ENCODE measurements at places on chromosomes 11 and 22. TPM values are rescaled to one million over a fixed set of nuclear protein-coding genes. Genes with fewer than 3 reads are reported as not detected.
A peak's percentile ranks its signal among the peaks of the same experiment; 100 is the strongest.

DNA sequence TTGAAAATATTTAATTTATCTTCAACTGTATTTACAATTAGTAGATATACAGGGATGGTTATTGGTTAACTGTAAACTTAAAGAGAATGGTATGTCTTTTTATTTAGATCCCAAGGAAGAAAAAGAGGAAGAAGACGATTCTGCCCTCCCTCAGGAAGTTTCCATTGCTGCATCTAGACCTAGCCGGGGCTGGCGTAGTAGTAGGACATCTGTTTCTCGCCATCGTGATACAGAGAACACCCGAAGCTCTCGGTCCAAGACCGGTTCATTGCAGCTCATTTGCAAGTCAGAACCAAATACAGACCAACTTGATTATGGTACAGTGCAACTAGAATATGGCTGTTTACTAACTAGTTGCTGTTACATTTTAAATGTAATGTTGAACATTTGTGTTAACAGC is 12.7 kb upstream of the CNTF start:
- DNase-seq, result no peak

DNA sequence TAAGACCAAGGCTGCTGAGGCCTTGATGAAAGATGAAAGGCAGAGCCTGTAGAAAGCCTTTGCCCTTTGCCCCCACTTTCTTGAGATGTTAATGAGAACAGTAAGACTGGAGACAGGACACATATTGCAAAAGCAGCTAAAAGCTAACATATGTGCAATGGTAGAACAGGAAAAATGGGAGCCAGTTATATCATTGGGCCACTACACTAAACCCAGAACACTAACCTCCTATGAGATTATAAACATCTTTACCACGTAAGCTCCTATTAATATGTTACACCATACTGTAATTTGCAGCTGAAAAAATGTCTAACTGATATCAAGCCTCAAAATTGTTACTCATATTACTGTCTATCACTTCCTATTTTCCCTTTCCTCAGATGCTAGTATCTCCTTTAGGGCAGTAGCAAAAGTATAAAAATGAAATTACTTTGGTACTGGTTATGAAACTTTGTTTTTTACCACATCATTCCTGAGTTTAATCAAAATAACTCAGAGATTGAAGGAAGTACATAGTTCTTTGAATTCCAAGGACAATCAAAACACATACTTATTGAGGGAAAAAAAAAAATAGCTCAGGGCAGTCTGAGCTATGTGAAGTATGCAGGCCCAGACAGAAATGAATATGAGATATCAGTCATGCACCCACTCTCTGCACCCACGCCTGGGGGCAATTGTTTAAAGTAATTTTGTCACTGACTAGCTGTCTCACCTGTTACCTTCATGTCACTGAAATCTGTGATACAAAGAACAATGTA is 9.1 kb downstream of the HPS5 start:
- no peak for DNase-seq

DNA sequence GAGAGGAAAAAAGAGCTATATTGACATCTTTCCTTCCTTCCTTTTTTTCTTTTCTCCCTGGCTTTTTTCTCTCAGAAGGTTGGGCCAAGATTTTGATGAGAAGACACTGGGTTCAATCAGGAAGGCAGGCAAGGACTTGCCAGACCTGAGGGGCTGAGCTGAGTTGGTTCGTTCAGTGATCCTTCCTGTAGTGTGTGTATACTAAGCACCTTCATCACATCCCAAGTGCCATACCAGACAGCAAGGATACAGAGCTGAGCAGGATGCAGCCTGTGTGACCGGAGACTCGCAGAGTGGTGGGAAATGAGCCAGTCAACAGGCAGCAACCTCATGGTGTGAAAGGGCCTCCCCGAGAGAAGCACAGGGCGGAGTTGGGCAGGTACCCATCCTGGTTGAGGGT is 95.5 kb downstream of the SPON1 start:
- no peak for DNase-seq

- DNase-seq, result no peak
Observed at GRCh38 chr11:128607819-128608218, 20.5 kb upstream of the ETS1 start.

DNA sequence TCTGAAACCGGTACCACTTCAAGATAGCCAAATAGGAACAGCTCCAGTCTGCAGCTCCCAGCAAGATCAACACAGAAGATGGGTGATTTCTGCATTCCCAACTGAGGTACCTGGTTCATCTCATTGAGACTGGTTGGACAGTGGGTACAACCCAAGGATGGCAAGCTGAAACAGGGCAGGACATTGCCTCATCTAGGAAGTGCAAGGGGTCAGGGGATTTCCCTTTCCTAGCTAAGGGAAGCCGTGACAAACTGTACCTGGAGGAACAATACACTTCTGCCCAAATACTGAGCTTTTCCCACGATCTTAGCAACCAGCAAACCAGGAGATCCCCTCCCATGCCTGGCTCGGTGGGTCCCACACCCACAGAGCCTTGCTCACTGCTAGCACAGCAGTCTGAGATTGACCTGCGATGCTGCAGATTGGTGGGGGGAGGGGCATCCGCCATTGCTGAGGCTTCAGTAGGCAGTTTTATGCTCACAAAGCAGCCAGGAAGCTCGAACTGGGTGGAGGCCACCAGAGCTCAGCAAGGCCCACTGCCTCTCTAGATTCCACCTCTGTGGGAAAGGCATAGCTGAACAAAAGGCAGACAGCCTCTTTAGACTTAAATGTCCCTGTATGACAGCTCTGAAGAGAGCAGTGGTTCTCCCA is 59.9 kb upstream of the C11orf58 start:
- no peak for DNase-seq

DNA sequence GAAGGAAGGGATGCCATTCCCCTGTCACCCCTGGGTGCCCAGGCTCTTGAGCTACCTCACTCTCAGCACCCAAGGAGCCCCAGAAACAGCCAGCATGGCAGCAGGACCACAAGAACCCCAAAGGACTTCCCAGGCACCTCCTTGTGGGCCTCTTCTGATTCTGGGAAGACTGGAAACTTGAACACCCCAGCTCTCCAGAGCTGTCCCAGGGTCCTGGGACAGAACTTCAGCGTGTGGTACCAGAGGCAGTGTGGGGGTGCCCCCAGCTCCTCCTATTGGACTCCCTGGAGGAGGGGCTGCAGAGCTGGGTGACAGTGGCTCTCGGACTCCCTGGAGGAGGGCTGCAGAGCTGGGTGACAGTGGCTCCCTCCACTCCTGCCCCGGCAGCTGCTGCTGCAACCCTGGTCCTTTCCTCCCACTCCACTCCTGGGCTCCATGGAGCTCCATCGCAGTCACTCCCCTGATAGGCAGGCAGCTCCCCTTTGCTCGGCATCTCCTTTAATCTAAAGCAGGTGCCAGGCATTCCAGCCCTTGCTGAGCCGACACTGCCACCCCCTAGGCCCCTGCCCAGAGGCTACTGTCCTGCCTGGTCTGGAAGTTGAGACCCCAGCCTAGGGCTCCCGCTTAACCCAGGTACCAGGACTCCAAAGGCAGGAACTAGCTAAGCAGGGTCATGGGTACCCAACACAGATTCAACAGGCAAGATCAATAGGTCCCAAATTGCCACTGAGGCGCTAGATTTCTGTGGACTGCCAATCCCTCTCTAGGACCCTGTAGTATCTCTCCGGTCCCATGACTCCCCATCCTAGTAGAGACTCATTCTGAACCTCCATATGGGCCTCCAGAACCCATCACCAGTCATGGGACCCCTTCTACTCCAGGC is 2.7 kb downstream of the BCL9L start:
- DNase-seq, result no peak

DNA sequence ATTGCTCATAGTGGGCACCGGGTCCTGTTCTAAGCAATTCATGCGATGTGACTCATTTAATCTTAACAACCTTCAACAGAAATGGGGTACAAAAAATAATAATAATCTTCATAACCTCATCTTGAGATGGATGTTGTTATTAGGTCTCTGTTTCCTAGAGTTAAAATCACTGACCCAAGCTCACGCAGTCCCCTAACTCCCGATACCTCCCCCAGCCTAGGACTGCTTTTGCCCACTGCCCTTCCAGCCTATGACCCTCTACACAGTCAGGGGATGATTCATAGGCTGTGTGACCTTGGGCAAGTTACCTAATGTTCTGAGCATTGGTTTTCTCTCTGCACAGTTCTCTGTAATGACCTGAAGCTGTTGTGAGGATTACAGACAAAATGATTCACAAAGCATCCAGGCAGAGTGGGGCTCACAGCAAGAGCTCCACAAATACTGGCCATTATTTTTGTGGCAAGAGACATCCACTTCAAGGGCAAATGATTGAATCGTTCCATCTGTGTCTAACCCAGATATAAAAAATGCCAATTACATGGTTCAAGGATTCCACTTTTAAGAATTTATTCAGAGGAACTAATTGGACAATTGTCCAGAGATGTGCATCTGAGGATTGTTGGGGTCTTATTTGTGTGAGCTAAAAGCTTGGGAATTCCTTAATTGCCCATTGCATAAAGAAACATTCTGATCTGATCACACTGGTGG is 20.0 kb downstream of the MTFP1 start:
- no peak for DNase-seq

DNA sequence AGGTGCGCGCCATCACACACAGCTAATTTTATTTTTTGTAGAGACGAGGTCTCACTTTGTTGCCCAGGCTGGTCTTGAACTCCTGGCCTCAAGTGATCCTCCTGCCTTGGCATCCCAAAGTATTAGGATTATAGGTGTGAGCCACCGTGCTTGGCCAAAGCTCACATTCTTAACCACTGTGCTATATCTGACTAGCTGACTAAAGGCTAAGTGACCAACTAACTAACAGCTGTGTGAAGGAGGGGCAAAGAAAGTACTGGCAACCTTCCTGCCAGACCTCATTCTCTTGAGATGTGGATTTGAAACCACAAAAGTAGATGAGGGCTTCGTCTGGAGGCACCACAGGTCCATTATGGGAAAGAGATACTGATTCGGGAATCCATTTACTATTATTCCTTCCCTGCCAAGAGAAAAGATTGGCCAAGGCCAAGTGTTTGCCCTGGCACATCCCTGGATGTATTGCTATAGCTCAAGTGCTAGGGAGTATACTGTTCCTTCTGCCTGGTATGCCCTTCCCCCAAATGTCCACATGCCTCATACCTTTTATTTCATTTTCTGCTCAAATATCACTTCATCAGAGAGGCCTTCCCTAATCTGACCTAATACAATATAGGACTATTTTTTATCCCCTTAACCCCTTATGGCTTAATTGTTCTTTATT is 52.7 kb upstream of the RRM1 start:
- DNase-seq, result no peak

GRCh38 chr11:132862933-132863332 is 669.4 kb downstream of the OPCML start:
- DNase-seq, result no peak

DNA sequence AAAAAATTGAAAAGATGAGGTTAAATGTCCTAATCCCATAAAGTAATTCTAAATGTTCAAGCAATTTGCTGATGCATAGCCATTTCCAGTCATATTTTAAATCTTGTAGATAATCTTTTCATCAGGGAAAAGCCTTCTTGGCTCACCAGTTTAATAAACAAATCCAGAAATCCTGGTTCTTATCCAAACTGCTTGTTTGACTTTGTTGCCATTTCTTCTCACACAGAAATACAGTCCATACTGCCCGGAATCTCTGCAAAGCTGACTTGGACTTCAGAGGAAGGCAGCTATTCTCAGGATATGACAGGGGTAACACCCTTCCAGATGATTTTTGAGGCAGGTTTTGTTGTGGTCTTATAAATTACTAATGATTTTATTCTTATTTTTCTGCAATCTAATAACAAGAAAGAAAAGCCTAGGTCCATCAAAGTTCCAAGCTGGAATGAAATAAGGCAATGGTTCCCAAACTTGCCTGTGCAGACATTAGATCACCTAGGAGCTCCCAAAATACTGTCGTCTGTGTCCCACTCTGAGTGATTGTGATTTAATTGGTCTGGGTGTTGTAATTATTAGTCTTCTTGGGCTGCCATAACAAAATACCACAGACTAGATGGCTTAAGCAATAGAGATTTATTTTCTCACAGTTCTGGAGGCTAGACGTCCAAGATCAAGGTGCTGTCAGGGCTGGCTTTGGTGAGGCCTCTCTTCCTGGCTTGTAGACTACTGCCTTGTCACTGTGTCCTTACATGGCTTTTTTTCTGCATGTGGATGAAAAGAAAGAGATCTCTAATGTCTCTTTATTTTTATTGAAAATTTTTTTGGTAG is 55.1 kb upstream of the RCE1 start:
- no peak for DNase-seq

DNA sequence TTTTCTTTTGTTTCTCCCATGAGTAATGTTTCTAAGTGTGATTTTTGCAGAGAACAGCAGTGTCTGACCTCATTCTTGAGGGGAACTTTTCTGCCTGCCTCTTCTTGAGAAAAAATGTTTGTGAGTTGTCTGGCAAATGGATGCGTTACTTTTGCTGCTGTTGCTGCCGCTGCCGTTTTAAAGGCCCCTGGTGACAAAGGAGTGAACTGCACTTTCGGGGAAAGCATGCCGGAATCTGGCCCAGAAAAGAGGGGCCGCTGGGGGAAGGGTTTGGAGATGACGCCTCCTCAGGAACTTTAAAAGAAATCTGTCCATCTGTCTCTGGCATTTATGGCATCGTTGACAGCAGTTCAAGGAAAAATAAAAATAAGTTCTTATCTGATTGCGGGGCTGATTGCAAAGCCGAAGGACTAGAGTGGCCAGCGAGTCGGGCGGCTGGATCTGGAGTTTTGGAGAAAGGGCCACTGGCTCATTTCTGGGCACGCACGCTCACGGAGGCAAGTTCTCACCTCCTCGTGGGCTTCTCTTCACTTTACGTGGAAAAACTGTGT is 16.5 kb downstream of the ZBTB16 start:
- peak; percentile 59 for DNase-seq

- no peak for DNase-seq
Observed at GRCh38 chr11:36352922-36353321, 56.8 kb downstream of the PRR5L start.

- peak; percentile 30 for DNase-seq
Observed at GRCh38 chr11:61023086-61023965, 51.8 kb downstream of the CD6 start.

DNA sequence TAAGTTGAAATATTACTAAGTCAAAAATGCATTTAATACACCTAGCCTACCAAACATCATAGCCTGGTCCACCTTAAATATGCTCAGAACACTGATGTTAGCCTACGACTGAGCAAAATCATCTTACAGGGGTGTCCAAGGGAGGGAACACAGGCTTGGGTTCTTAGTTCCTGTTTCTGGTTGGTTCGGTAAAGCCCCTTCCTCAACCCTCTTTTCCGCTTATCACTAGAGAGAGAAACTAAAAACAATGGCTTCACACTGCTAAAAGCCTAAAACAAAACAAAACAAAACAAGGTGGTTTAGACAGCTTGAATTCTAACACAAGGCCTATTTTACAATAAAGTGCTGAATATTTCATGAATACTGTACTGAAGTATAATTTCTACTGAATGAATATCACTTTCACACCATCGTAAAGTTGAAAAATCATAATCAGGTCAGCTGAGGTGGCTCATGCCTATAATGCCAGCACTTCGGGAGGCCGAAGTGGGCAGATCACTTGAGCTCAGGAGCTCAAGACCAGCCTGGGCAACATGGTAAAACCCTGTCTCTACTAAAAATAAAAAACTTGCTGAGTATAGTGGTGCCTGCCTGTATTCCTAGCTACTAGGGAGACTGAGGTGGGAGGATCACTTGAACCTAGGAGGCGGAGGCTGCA is 118.0 kb downstream of the SIK3 start:
- no peak for DNase-seq

GRCh38 chr22:36182857-36183256 is 18.8 kb downstream of the APOL4 start:
- DNase-seq, result no peak

GRCh38 chr11:8631395-8632118 is 37.5 kb upstream of the STK33 start:
- DNase-seq, result no peak

GRCh38 chr11:66624450-66624849 is 8.0 kb downstream of the RBM14 start:
- DNase-seq, result no peak

OR8A1 gene
- not detected for total RNA-seq

CCDC81 gene
- total RNA-seq, result 0.32 TPM

DGCR2 gene
- 29.7 TPM for total RNA-seq
